Stimulated activated CD4-positive, alpha-beta T cell treated with anti-CD3 and anti-CD28 coated beads, Interleukin-12 subunit alpha, Interleukin-12 subunit beta, amount 100 ng/mL, for 48 hours (primary cell): ENCODE measurements at places on chromosomes 4 and X.

DNA sequence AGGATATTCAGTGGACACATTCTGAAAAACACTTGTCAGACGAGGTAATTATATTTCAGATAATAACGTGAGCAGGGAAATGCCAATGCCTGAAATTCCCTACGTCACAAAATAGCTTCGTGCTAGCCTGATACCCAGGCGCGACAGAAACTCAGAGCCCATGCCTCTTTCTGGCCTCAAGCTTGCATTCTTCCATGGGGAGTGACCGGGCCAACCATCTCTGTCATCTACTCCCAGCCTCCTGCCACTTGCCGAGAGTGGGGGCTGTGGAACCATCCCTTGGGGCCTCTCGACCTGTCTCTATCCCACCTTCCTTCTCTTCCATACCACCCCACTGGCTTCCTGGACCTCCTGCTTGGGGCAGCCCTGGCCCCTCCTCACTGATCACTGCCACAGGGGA lies 34.5 kb upstream of the CDKN2AIP start:
- DNase-seq = no peak

DNA sequence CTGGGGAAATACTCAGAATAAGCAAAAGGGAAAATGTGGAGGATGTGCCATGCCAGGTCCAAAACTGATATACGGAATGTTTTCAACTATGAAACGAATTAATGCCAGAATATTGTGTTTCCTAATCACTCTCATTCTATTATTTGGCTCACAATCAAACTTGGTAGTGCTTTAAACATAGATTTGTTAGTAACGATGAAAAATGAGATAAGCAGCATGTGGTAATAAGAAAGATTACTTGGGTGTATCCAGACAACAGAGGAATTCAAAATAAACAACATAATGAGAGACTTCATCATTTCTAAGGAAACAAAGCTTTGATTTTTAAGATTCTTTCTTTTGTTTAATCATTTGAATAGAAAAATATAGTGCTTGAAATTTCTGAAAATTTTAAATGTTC lies 237.3 kb downstream of the TACR3 start:
- DNase-seq = no peak

- DNase-seq = no peak
Measured at GRCh38 chr4:24605216-24605615, 20.9 kb upstream of the DHX15 start.

DNA sequence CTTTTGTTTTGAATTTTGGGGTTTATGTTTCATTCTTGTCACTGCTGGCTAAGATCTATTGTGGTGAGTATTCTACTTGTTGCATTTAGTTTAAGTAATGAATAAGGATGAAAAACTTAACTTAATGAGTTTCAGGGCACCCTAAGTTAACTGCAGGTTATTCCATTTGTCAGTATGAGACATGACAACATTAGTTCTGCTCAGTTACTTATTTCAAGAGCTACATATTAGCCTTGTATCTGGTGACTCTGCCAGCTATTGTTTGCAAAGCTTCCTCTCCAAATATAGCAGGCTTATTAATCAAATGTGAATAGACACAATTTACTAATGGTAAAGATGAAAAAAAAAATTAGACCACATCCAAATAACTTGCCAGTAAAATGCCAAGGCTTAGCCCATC lies 567.1 kb downstream of the IL15 start:
- DNase-seq = no peak

- no peak for DNase-seq
Measured at GRCh38 chrX:100316987-100317386, 93.1 kb downstream of the PCDH19 start.

GRCh38 chr4:53196882-53197771 lies 168.7 kb downstream of the SCFD2 start:
- peak; percentile 11 for DNase-seq

DNA sequence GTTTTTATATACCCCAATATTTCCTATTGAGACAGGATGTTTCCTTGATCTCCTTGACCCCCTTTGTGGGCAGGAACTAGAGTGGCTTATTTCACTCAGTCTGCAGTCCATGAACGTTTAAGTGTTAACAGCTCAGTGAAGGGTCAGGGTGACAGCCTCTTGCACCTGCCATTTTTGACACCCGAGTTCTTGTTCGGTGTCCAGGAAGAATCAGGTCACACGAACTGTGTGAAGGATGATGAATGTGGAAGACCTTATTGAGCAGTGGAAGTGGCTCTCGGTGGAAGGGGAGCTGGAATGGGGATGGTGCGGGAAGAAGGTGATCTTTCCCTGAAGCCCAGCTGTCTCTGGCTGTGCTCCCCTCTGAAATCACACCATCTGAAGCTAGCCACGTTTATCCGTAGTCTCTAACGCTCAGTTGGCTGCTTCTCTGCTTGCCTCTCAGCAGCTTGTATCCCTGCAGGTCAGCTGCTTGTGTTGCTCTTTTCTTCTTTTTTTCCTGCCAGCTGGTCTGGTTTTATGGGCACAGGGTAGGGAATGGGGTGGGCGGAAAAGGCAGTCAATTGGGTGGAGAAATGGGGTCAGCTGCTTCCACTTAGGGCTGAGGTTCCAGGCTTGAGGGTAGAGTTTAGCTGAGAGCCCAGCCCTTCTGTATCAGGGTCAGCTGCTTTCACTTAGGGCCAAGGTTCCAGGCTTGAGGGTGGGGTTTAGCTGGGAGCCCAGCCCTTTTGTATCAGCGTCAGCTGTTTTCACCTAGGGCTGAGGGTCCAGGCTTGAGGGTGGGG lies 29.0 kb upstream of the CCNG2 start:
- no peak for DNase-seq

- DNase-seq = no peak
Measured at GRCh38 chr4:13092702-13093101, 391.4 kb downstream of the RAB28 start.

DNA sequence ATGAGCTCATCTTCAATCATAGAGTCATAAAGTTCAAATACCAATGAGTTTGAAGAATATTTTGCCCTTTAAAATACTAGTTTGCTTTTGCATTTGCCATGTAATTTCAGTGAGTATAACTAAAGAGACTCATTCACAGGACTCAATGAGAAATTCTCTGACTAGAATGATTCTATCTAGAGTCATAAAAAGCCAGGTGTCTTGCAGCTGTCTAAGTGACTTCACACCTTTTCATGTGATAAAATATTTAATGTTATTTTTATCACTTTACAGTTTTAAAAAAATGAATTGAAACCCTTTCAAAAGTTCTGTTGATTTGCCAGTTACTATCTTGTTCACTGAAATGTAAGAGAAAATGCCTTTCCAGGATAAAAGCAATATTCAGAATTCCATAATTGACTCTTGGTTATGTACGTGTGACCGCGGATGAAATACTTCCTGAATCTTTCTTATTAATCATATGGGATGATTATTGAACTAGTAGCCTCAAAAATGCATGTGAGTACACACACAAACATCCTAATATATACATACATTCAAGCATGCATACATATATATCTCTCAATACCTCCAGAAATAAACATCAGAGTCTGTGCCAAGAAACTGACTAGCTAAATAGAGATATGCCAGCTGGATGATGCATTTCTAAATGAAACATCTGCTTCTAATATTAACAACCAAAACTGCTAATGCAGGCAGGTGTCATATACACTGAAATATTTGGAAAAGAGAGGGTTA lies 87.0 kb downstream of the GABRB1 start:
- no peak for DNase-seq

DNA sequence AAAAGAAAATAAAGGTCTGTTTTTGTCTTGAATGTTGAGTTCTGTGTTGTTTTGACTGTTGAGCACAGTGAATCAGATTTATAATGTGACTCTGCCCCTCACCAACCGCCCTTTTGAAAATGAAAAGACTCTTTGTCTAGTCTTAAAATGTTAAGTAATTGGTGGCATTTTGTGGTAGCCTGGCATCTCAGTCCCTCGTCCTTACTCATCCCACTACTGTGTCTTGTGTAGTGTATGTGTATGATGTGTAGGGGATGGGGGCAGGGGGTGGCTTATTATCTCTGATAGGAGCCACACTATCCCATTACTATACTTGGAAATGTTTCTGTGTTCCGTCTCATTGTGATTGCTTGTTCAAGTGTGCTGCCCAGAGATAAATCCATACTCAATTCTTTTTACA lies 12.2 kb downstream of the KLHL34 start:
- DNase-seq = no peak

DNA sequence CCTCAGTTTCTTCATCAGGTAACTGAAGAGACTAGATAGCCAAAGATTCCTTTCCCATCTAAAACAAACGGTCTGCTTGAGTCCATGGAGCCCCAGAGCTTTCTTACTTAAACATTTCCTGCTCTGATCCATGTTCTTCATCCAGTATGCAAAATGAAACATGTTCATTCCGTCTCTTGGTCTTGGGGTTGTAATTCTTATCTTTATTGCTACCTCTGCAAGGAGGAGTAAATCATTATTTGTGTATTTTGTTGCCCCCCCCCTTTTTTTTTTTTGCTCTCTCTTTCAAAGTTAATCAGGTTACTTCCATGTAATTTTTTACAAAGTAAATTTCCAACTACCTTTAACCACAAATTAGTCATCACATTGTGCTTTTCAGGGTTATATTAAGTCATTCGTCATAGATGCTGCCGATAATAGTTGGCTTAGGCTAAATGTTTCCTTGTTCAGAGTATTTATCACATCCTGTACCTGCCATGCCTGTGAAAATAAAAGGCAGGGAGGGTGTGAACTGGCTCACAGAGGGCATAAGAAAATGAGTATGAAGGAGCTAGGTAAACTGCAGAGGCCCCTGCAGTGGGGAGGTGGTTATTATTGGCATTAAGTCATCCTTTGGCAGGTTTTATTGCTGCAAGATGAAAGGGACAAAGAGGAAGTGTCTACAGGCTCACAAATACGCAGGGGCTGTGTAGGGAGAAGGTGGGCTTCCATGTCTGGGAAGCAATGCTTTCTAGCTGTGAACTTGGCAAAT lies 76.7 kb upstream of the HS3ST1 start:
- no peak for DNase-seq

DNA sequence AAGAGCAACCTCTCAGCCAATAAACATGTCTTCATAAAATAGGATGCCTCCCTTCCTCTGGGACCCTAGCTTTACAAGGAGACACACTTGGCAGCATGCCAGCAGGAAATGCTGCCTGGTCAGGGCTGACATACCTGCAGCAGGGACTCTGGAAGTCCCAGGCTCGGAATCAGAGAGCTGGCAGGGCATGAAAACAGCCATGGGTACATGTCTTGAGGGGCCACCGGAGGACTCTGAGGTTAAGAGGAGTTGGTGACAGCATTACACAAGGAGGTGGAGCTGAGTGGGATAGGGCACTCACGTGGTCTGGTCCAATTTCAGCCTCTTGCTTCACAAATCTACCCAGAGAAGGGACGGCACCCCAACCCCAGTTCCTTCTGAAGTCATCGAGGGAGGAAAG lies 15.7 kb downstream of the MSX1 start:
- DNase-seq = no peak

GRCh38 chr4:2425386-2426068 lies 6.8 kb downstream of the CFAP99 start:
- no peak for DNase-seq

DNA sequence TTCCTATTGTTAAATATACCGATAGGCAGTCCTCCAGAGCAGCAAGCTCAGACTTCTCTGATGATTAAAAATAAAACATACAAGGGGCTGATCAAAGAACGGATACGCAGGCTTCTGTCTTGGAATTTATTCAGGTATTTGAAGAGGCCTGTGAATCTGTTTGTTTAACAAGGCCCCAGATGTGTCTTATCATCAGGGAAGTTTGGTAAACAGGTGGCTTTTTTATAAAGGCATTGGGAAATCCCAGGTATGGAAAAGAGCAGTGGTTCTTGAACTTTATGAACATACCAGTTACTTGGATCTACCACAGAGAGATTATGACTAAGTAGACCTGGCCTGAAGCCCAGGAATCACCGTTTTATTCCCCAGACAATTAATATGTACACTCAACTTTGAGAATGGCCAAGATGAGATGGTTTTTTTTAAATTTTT lies 47.9 kb downstream of the SOWAHB start:
- DNase-seq = no peak

DNA sequence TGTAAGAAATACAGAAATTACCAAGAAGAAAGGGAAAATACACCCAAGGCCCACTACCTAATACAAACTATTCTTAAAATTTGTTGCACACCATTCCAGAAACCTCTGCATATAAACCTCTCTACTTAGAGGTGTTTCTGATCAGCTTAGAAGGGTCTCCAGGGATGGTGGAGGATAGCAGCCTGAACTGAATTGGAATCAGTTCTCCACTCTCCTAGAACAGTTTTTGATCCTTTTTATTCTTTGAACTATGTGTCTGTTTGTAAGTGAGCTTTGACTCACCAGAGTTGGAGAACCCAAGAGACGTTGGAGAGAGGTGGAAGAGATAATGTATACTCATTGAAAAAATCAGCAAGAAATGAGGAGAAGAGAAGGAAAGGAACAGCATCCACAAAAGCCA lies 96.6 kb upstream of the OTUD4 start:
- no peak for DNase-seq

DNA sequence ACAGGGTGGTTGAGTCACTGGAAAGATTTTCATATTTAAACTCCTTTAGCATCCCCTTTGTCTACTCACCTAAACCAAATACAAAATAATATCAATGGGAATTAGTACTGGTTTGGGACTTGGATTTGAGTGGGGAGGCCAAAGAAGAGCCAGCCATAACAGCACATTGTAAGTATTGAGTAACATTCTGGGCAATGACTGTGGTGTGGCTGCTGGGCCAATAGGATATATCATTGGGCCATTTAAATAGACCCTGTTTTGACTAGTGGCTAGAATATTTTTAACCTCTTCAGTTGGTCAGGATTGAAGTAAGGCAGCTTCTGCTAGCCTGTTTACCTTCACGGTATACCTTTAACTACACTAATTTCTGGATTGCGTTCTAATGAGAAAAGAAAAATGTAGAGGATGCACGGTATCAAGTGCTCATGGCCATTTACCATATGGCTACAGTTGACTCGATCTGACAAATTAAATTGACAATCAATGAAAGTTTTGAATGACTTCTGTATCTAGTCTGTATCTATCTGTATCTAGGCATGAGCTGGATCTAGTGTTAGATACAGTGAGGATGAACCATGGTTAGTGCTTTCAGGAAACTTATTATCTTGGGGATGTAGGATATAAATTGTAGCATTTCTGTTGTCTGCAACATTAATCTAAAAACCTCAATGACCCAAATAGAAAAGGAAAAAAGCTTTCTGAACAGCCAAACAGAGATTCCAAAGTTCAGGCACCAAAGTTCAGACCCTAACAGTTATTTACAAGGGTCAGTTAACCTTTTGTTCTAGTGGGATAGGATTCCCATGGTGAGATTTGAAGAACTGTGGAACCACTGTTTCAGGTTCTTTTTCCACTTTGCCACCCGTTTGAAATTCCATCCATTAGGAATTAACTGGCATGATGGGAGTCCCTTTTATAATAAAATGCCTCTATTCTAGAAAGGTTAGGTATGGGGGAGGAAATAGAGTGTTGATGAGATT lies 6.8 kb upstream of the ALB start:
- DNase-seq = no peak
